ENCODE measurements at places on chromosomes 5 and 9. TPM values are rescaled to one million over a fixed set of nuclear protein-coding genes. Genes with fewer than 3 reads are reported as not detected.

Gene GARIN3
- total RNA-seq, result not detected

Gene DDX4
- total RNA-seq, result not detected

Gene SPATA31D4
- not detected for total RNA-seq

DNA sequence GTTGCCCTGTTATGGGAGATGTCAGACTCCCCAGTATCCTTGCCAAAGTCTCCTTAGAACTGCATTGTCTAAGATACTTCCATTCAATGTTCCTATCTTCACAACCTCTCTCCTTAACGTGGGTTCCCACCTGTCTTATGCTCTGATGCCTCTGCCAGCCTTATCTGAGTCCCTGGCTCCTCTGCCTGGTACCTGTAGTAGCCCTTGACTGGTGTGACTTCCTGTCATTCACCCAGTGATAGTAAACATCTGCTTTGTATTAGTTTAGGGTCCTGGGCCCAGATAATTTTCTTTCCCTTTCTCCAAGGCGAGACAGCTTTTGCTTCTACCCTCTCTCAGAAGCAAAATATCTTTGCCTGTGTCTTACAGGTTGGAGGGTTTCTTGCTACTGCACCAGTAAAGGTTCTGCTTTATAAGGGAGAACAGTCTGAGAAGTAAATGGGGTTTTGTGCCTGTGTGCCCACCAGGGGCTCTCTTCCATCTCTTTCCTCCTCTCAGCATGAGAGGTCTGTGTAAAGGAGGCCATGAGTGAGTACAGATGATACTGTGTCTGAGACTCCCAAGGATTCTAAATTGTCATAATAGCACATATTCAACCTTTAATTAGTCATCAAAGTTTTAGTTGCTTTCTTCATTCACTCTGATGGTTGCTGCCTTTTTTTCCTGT is 220.8 kb downstream of the PRR16 start:
- no peak for DNase-seq

DNA sequence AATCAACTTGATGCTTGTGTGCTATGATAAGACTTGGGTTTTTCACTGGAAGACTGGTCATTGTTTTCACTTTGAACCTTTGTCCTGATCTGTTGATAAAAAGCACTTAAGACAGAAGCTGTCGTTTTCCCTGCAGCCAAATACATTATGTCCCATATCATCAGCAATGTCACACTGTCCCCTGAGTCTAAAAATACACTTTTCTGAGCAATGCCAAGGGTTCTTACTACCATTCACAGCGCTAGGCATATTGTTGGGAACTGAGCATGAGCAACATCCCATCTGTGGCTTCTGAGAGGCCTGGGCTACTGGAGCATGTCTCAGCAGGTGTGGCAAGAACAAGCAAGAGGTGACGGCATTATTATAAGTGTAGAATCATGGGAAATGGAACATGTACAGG is 81.8 kb downstream of the SEMA6A start:
- no peak for DNase-seq

- DNase-seq, result no peak
Measured at GRCh38 chr9:36080519-36080918, 43.8 kb downstream of the RECK start.

GRCh38 chr9:79565245-79565644 is 6.5 kb upstream of the TLE4 start:
- DNase-seq, result no peak

DNA sequence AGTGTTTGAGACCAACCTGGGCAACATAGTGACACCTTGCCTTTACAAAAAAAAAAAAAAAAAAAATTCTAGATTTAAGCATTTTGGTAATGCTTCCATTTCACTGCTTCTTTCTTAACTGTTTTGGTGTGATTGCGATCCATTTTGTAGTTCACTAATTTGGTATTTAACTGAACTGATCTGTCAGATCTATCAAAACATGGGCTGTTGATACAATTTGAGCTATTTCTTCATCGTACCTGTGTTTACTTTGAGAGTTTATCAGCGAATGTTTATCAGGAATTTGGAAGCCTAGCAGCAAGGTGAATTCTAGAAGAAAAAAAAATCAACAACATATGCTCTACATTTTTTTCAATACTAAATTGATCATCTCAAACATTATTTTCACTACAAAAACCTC is 864.9 kb upstream of the WWC1 start:
- no peak for DNase-seq

- no peak for DNase-seq
Measured at GRCh38 chr9:116282597-116282996, 129.0 kb downstream of the PAPPA start.

DNA sequence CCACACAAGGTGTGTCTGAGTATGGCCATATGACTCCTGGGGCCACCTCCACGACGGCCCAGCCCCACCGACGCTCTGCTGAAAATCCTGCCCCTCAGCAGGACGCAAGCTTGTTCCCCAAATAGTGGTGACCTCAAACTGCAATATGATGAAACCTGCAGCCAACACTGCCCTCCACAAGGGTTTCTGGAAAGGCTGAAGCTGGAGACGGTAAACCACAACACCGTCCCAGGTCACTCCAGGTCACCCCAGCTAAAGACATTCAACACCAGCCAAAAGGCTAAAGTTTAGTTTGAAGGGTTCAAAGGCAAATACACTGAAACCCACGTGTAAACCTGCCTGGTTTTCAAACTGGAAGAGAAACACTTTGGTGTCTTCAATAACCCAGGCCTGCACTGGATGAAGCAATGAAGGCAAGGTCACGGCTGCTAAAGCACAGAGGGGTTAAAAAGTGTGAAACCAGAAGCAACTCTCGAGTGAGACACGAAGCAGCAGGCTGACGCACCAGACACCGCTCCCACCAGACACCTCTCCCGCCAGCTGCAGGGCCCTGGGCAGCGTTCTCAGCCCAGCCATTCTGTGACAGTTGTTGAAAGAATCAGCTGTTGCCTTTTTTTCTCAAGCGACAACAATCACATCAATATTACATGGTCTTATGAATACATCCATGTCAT is 1.8 kb upstream of the LHX3 start:
- no peak for DNase-seq

GRCh38 chr5:50300878-50301277 is 140.2 kb downstream of the EMB start:
- peak; percentile 79 for DNase-seq

- DNase-seq, result no peak
Measured at GRCh38 chr9:128732576-128732975, 8.6 kb upstream of the ZDHHC12 start.

GRCh38 chr5:172436078-172436878 is 18.0 kb downstream of the SH3PXD2B start:
- DNase-seq, result no peak

Data from Caki2 (cell line).